ENCODE measurements at places on chromosomes 3 and 15. TPM values are rescaled to one million over a fixed set of nuclear protein-coding genes. Genes with fewer than 3 reads are reported as not detected.

DNA sequence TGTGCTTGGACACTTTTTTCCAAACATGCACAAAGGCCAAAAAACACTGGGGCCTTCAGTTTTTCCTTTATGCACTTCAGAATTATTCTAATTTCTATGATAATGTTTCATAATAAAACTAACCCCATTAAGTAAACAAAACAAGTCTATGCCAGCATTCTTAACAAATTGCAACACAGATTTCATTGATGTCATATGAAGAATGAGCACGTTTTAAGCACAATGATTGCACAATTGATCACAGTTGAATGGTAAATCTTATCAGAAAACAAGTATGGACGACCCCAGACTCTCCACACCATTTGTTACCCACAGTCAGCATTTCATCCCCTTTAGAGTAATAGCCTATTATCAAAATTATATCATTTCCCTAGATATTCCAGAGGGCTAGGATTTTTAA lies 46.7 kb upstream of the PROK2 start:
- no peaks in the 10 kb centered on the region for H3K4me1 ChIP-seq
- H3K27me3 ChIP-seq: peaks cover 11% of the 10 kb centered on the region
- H3K36me3 ChIP-seq: no peaks in the 10 kb centered on the region
- DNase-seq: no peak

DNA sequence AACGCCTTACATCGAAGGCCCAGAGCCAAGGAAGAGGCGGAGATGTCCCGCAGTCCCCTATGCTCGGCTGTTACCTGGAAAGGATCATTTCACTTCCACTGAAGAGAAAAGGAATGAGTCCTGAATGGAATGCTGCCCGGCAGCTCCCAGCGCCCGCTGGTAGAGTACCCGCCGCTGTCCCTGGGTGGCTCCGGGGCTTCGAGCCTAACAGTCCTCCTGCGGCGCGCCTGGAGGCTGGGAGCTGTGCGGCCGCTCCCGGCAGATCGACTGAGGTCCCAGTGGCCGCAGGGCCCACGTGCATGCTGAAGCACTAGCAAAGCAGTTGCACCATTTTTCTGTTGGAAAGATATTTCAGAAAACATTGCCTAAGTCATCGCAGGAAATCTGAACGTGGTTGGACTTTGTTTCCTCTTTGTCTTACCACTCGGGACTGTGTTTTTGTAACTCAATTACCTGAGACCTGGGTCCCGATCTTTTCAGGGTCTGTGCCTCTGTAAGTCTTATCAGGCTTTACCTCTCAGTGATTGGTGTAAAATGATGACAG lies 984 bp downstream of the RNU6-1 start:
- no peak for DNase-seq
- peaks cover 21% of the 10 kb centered on the region for H3K27me3 ChIP-seq
- peaks cover 10% of the 10 kb centered on the region for H3K36me3 ChIP-seq
- H3K4me1 ChIP-seq: peaks cover 52% of the 10 kb centered on the region

The DUOXA2 gene
- not detected for total RNA-seq

DNA sequence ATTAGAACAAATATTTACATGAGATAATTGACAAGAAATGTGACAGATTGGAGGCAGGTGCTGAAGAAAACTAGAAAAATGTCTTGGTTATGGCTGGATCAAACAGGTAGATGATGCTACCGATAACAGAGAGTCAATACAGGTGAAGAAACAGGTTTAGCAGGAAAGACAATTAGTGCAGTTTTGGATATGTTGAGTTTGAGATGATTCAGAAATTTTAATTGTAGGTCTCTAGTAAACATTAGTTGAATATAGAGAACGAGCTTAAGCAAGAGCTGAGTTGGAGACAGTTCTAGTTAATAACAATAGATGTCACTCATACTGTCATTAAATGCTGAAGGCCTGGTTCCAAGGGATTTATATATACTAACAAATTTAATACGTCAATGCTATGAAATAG lies 524.4 kb downstream of the NSUN3 start:
- H3K27me3 ChIP-seq: no peaks in the 10 kb centered on the region
- no peak overlapping the region for H3K27ac ChIP-seq
- H3K36me3 ChIP-seq: no peaks in the 10 kb centered on the region
- no peaks in the 10 kb centered on the region for H3K4me1 ChIP-seq

GRCh38 chr15:56871867-56872266 lies 46.6 kb upstream of the TCF12 start:
- H3K27me3 ChIP-seq: no peaks in the 10 kb centered on the region
- H3K36me3 ChIP-seq: no peaks in the 10 kb centered on the region
- no peak overlapping the region for H3K27ac ChIP-seq
- no peak for DNase-seq
- no peak overlapping the region for H3K4me3 ChIP-seq

GRCh38 chr15:79042213-79042928 lies 48.2 kb downstream of the RASGRF1 start:
- no peak for DNase-seq
- no peaks in the 10 kb centered on the region for H3K4me1 ChIP-seq
- no peak overlapping the region for H3K4me3 ChIP-seq

The FAM174B gene
- total RNA-seq: 0.91 TPM

DNA sequence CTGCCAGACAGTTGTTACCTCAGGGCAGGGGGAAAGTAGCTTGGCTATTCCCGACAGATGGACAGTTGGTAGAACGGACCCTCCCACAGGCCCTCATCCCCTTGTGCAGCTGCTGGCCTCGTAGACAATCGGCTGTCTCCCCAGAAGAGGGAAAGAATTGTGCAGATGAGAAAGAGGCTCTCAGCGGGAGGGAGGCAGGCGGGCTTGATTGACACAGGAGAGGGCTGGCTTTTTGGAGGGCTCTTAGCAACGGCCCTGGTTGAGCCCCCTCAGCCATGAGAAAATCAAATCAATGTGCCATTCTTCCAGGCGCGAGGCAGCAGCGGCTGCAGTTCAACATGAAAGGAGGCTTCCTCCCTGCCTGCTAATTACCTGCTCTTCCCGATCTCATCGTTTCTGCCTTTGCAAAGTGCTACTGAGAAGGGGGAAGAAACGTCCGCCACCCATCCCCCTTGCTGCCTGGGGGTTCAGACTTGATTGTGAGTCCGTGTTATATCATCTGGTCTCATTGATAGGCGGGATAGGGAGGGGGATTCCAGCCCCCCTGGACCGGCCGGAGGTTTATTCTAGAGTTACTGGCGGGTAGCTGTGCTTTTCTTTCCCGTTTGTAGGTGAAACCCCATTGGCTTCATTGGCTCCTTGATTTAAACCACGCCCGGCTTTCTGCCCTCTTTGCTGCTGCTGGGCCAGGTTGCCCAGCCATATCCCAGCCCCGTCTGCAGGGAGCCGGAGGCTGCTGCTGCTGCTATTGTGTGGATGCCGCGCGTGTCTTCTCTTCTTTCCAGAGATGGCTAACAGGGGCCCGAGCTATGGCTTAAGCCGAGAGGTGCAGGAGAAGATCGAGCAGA lies at the start of gene TAGLN3:
TSS of gene TAGLN3 (plus strand) at position 287 of the 848 bp plus-strand sequence. CDS start at position 788, 501 bp downstream.
- DNase-seq: peak; percentile 21
- peak within 1 kb of the TSS; percentile 86 for H3K4me3 ChIP-seq
- peaks cover 8% of the 10 kb centered on the region for H3K36me3 ChIP-seq
- peaks cover 8% of the 10 kb centered on the region for H3K27me3 ChIP-seq
- H3K4me1 ChIP-seq: peaks cover 15% of the 10 kb centered on the region

The KLHL40 gene
- total RNA-seq: not detected

- DNase-seq: no peak
- H3K4me1 ChIP-seq: peaks cover 3% of the 10 kb centered on the region
- no peak overlapping the region for H3K27ac ChIP-seq
- no peak overlapping the region for H3K4me3 ChIP-seq
Measured at GRCh38 chr15:69896606-69897005, 201.1 kb downstream of the TLE3 start.

- no peaks in the 10 kb centered on the region for H3K4me1 ChIP-seq
- H3K27ac ChIP-seq: no peak overlapping the region
- no peaks in the 10 kb centered on the region for H3K36me3 ChIP-seq
Measured at GRCh38 chr3:35724106-35724505, 84.8 kb downstream of the ARPP21 start.

GRCh38 chr3:33063651-33064051 lies 33.3 kb downstream of the GLB1 start:
- peak overlapping the region; percentile 84 for H3K27ac ChIP-seq
- H3K36me3 ChIP-seq: peaks cover 67% of the 10 kb centered on the region
- peaks cover 52% of the 10 kb centered on the region for H3K4me1 ChIP-seq
- H3K27me3 ChIP-seq: no peaks in the 10 kb centered on the region
- no peak for DNase-seq
- H3K4me3 ChIP-seq: peak overlapping the region; percentile 8

DNA sequence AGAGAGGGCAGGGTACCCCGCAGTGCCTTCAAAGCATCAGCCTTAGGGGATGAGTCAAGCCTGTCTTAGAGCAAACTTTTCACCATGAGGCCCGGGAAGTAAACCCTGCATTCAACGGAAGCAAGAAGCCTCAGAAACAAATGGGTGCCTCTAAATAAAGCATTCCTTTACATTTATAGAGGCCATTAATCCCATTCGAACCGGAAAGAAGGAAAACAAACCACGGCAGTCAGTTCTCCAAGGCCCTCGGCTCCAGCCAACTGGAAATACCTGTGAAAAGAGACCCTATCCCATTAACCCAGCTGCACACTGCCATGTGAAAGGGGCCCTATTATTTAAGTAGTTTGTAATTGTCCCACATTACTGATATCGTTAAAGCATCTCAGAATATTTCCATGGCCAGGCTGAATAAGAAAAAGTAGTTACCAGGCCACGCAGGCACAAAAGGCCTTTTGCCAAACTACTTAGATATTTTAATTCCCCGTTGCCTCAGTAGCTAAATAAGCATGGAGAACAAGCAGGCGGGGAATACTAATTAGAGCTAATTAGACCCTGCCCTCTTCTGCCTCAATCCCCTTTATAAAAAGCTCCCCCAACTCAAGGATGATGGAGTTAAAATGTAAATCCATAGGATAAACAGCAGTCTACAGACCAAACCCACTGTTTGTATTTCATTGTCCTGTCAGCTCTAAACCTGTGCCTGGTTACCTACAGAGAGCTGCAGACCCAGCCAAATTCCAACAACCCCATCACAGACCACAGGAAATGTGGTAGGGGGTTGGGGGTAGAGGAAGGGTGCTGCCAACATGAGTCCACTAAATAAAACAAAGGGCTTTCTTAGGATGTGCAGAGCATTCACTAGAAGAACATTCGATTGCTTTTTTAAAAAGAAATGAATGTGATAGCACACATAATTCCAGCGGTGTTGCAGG lies 4.1 kb downstream of the ITGB5 start:
- no peak for DNase-seq
- H3K4me1 ChIP-seq: peaks cover 6% of the 10 kb centered on the region
- no peak overlapping the region for H3K27ac ChIP-seq
- H3K36me3 ChIP-seq: no peaks in the 10 kb centered on the region

DNA sequence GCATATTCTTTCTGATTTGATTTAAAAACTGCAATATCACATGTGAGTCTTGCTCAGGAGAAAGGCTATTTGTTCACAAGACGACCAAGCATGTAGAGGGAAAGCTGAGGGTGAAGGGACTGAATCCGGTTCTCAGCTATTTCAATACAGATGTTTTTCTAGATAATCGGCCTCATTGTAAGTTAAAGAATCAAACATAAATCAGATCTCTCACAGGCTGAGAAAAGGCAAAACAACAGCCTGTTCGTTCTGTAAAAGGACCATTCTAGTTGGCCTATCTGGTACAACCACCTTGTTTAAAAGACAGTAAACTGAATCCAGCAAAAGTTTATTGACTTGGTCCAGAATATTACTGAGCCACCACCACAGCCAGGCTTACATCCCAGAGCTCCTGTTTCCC lies 1045.7 kb upstream of the CFAP20DC start:
- H3K27ac ChIP-seq: no peak overlapping the region
- H3K27me3 ChIP-seq: no peaks in the 10 kb centered on the region
- DNase-seq: no peak
- no peak overlapping the region for H3K4me3 ChIP-seq

The IFT80 gene
- total RNA-seq: 20.8 TPM

DNA sequence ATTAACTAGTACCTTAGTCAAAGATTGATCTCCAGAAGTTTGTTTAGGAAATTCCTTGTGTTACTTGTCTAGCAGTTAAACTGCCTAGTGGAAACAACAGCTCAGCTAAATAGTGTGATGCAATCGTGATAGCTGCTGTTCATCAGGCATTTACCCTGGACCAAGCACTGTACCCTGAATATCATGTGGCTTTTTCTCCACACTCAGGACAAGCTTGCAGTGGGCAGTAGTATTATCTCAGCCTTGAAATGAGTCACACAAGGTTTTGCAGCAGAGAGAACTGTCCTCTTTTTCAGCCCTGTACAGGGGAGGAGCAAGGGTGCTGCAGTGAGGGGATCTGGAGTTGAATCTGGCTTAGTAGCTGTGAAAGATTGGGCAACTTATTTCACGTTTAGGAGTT lies 208.4 kb downstream of the TP63 start:
- no peak overlapping the region for H3K4me3 ChIP-seq
- no peak for DNase-seq
- H3K36me3 ChIP-seq: no peaks in the 10 kb centered on the region
- no peaks in the 10 kb centered on the region for H3K4me1 ChIP-seq

- no peak for DNase-seq
- H3K36me3 ChIP-seq: no peaks in the 10 kb centered on the region
- no peaks in the 10 kb centered on the region for H3K4me1 ChIP-seq
- H3K4me3 ChIP-seq: no peak overlapping the region
Measured at GRCh38 chr15:68541743-68542142, 37.0 kb upstream of the CORO2B start.

The NTRK3 gene
- total RNA-seq: not detected

The COL6A6 gene
- total RNA-seq: not detected

- peaks cover 12% of the 10 kb centered on the region for H3K27me3 ChIP-seq
- no peak overlapping the region for H3K27ac ChIP-seq
- no peaks in the 10 kb centered on the region for H3K4me1 ChIP-seq
- H3K36me3 ChIP-seq: no peaks in the 10 kb centered on the region
- DNase-seq: no peak
- H3K4me3 ChIP-seq: no peak overlapping the region
Measured at GRCh38 chr15:69504352-69505040, 51.9 kb downstream of the RPLP1 start.

DNA sequence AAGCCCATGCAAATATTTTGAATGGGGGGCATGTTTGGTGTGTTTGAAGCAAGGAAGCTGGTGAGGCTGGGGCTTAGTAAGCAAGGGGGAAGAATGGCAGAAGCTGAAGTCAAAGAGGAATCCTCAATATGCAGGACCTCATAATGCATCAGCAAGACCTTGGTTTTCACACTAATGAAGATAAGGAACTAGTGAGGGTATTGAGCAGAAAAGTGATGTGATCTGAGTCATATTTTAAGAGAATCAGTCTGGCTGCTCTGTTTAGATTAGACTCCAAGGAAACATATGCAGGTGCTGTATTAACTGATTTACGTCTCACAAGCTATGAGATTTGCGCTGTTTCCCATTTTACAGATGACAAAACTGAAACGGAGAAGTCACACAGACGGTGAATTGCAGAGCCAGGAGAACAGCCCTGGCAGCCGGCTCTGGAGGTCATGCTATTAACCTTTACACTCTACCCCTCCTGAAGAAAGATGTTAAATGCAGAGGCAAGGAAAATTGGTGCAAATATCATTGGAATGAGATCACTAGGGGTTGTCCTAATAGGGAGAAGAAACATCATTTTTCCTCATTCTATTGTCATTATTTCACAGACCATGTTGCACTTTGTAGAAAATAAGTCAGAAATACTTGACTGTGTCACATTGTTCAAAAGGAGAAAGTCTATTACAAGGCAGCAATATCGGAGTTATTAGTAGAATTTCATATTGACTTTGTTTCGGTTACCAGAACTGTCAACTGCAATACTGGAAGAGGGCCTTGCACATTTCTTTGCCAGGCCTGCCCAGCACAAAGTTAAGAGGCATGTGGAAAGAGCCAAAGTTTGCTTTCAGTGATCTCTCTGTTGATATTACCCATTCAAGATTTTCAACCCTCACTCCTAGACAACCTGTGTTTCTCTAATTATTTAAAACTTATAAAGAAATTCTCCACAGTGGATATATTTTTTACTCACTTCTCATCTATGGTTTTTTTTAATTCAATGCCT lies 64.9 kb downstream of the COL8A1 start:
- peaks cover 3% of the 10 kb centered on the region for H3K27me3 ChIP-seq
- H3K36me3 ChIP-seq: no peaks in the 10 kb centered on the region
- no peaks in the 10 kb centered on the region for H3K4me1 ChIP-seq
- no peak overlapping the region for H3K4me3 ChIP-seq
- DNase-seq: no peak
